ENCODE measurements at places on chromosomes 16 and 17.

DNA sequence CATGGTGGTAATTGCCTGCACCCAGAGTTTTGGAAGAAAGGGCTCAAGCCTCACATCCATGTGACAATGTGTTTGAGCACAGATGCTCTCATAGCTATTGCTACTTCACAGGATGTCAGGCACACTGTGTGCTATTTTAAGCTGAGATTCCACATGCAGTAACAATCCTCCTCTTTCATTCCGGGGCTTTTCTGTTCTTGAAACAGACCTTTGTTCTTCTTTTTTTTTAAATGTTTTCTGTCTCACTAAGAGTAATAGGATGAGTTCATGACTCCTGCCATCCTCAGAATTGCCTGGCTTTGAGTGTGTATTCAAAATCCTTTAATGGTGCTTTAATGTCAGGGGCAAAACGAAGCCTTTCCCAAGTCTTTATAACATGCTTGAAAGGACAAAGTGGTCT is 198.9 kb downstream of the ABCC12 start:
- no peak for DNase-seq

- DNase-seq = no peak
Measured at GRCh38 chr16:16778332-16778731, 399.4 kb downstream of the NPIPA7 start.

GRCh38 chr16:56977216-56977615 is 12.1 kb upstream of the NLRC5 start:
- no peak for DNase-seq

GRCh38 chr17:56665864-56666263 is 72.4 kb downstream of the NOG start:
- no peak for DNase-seq

DNA sequence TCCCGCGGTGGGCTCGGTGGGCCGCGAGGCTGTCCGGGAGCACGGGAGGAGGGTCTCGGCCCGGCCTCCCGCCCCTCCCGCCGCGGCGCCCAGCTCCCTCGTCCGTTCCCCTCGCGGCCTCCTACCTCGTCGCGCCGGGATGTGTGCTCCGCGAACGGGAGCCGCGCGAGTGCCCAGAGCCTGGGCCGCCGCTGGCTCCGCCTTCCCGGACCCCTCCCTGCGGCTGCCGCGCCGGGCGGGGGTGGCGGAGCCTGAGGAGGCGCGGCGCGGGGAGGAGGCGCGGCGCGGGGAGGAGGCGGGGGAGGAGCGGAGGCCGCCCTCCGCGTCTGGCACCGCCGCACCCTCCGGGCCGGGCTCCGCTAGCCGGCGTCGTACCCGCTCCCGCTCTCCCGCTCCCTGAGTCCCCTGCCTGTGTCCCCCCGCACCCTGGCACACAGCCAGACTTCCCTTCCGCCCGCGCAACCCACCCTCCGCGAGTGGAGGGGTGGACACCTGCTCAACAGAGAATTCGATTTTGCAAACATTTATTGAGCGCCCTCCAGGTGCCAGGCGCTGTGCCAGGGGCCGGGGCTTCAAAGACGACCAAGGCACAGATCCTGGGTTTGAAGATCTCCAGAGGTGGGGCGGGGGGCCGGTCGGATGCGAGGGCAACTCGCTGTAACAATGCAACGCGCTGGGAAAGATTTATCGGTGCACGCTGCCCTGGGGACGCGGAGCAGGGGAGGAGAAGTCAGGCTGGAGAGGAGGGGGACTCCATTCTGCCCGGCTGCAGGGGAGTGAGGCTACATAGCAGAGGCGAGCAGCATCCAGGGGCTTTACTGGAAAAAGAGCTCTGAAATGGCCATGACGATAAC is at the start of gene MPP3:
Gene MPP3 (minus strand): TSS at position 171 of the 854 bp plus-strand sequence. CDS start 1,240 bp downstream, outside the sequence.
- no peak for DNase-seq

GRCh38 chr16:72956124-72957064 is 91.5 kb downstream of the ZFHX3 start:
- DNase-seq = no peak

- no peak for DNase-seq
Measured at GRCh38 chr16:67437513-67437912, 6.6 kb downstream of the HSD11B2 start.

DNA sequence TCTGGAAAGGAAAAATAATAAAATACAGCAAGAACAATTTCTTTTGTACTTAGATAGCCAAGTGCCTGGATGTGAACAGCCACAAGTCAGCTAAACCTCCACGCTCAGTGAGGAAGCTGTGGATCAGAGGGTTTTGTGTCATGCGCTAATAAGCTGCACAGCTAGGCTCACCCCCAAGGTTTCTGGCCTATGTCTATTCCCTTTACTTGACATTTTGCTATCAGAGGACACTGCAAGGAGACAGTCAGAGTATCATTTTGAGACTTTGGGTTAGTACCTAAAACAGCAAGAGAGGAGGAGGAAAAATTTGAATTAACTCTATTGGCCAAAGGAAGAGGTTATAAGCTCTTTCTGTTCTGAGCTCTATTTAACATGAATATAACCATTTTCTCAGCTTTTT is 139.3 kb downstream of the KCNJ2 start:
- DNase-seq = no peak

GRCh38 chr16:75044800-75045361 is 46.1 kb downstream of the ZNRF1 start:
- DNase-seq = no peak

GRCh38 chr17:65583921-65584603 is 22.6 kb upstream of the AXIN2 start:
- no peak for DNase-seq

- DNase-seq = no peak
Measured at GRCh38 chr16:89430436-89431157, 59.8 kb downstream of the ANKRD11 start.

DNA sequence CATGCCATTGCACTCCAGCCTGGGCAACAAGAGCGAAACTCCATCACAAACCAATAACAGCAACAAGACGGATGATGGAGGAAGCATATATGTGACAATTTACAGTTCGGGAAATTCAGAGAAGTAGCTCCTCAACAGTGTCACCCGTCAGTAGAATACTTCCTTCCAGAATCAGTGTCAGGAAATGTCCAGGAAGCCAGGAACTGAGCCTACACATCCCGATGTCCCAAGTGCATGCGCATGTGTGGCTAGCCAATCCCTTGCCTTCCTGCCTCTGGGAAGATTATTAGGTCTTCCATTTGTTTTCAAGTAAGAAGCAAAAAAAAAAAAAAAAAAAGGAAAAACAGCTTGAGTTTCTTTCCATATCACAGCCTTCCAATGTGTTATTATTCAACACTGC is 1.4 kb upstream of the PITPNC1 start:
- DNase-seq = no peak

DNA sequence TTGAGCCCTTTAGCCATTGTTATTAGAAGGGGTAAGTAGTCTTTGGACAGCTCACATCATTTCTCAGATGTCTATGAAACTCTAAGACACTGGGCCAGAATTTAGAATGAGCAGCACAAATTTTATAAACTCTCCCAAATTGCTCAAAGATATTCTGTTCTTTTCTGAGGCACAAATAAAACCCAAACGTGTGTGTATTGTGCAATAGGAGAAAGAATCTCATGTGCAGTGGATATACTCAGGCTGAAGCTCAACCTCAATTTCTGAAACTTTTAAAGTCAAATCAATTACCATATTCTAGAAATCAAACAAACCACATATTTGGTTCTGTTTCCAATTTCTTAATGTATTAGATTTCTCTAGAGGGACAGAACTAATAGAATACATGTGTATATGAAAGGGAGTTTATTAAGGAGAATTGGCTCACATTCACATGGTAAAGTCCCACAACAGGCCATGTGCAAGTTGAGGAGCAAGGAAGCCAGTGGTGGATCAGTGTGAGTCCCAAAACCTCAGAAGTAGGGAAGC is 403.6 kb downstream of the RBFOX1 start:
- no peak for DNase-seq

- no peak for DNase-seq
Measured at GRCh38 chr17:64780096-64781013, 118.2 kb upstream of the SMURF2 start.

DNA sequence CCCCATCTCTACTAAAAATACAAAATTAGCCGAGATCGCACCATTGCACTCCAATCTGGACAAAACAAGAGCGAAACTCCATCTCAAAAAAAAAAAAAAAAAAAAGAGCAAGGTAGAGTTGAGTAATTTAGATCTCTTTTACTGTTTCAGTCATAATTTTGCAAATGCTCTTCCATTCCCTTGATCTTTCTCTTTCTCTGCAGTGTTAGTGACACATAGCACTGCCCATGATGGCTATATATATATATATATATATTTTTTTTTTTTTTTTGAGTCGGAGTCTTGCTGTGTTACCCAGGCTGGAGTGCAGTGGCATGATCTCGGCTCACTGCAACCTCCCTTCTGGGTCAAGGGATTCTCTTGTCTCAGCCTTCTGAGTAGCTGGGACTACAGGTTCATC is 12.2 kb upstream of the PHOSPHO1 start:
- DNase-seq = no peak

DNA sequence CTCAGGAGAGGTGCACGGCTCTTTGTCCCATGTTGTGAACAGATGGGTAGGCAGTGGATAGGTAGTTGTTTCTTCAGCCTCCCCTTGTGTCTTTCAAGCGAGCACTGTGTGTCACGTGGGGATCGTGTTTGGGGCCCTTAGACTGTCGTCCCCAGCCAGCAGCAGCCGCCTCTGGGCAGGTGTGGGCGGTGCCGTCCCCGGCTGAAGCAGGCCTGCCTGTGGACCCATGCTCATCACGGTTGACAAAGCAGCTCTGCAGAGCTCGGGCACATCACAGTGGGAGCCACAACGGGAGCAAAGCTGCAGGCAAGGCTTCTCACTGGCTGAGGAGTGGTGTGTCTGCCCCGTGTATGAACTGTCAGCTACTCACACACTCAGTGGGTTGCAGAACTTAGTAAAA is 4.7 kb upstream of the RPL13 start:
- no peak for DNase-seq

DNA sequence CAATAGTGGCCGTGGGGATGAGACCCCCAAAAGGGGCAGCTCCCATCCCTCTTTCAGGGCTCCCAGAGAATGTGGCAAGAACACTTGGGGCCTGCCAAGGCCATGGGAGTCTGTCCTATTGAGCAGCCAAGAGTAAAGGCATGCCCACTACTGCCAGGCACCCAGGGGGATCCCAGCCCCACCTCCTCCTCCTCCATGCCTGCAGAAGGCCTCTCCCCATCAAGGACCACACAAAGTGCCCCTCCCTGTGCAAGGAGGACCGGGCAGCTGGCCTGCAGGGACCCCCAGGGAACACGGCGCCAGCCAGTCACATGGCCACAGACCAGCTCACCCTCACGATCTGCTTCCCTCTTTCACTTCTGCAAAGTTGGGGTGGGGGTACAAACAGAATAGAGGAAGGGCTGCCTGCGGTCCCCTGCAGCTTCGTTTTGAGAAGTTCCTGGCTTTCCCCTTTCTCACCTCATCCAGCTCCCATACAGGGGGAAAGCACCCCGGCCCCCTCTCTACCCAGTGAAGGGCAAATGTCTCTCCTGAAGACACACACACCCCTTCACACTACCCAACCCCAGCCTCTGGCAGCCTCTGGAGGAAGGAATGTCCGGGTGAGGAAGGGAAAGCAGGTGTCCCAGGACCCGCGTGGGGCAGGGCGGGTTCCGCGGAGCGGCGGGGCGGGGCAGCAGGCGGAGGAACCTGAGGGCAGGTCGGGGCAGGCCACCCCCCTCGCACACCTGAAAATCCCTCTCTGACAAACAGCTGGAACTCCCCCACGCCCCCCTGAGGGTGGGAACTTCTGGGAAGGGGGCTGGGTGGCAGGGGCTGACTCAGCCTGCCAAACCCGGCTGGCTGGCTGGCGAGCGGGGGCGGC is 2.0 kb downstream of the PPP1R9B start:
- no peak for DNase-seq

- no peak for DNase-seq
Measured at GRCh38 chr17:42878123-42878880, 22.3 kb upstream of the G6PC1 start.

DNA sequence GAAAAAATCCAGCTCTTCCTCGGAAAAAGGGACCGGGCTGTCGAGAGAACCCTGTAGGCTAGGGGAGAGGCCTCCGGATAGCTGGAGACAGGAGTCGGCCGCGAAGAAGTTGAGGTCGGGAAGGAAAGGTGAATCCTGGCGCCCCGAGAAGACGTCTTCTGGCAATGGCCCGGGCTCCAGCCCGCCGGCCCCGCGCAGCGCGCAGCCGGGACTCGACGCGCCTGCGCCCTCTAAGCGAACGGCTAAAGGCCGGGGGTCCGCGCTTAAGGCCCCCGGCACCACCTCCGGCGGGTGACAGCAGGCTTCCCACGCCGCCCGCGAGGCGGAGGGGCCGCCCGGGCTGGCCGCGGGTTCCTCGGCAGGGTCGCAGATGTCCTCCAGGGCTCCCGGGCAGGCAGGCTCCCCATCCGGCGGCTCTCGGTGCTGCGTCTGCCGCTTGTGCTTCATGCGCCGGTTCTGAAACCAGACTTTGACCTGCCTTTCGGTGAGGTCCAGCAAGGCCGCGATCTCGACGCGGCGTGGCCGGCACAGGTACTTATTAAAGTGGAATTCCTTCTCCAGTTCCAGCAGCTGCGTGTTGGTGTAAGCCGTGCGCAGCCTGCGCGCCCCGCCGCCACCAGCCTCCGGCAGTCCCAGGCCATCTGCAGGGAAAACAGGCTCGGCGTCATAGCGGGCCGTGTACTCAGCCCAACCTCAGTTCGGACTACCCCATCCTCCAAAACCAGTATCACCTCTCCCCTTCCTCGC is 1.6 kb downstream of the HOXB2 start:
- DNase-seq = no peak

DNA sequence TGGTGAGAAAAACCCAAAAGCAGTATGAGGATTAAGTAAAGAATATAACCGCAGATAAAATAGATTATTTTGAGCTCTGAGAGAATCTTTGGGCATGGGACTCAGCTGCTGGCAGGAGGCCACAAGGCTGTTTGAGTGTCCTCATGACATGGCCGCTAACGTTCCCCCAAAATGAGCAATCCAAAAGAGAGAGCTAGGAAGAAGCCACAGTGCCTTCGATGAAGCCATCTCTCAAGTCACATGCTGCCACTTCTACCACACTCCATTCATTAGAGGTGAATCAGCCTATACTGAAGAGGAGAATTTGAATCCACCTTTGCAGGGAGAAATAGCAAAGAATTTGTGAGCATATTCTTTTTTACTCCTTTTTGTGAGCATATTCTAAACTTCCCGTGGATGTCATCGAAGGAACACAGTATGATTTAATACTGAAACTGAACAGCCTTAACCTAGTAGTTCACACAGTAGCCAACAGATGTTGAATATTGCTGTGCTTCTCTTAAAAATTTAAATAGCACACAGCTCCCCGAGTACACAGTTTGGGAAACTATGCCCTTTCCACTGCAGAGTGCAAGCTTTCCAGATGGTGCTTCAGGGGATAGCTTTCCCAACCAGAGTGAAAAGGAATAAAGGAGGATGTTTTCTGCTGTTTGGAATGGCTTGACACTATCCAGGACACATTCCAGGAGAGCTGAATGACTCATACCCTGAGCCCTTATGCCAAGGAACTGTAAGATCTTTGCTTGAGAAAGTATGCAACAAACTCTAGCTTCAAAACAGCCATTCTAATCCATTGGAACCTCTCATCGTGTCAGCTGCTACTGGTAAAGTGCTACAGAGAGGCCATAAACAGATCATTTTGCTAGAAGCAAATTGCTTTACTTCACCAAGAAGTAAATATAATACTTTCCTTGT is 33.9 kb downstream of the ANKFY1 start:
- DNase-seq = no peak
